Transverse colon (tissue), 4 donors: ENCODE measurements at places on chromosomes 5 and 9.

DNA sequence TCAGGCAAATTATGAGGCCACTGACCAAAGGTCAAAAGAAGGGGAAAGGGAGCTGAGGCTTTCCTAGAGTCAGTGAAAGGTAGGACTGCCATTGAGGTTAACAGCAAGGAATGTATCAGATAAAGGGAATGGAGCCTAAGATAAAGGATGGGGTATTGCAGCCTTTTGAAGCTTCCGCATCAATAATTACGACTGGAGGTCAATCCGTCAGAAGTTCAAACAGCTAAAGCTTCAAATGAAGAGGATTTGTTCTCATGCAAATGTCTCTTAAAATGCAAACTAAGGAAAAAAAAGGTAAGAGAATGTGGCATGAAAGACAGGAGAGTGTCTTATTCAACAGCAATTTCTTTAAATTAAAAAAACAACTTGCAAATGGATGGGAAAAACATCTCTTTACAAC, 341.1 kb upstream of the RGMB start:
- no peak for DNase-seq

DNA sequence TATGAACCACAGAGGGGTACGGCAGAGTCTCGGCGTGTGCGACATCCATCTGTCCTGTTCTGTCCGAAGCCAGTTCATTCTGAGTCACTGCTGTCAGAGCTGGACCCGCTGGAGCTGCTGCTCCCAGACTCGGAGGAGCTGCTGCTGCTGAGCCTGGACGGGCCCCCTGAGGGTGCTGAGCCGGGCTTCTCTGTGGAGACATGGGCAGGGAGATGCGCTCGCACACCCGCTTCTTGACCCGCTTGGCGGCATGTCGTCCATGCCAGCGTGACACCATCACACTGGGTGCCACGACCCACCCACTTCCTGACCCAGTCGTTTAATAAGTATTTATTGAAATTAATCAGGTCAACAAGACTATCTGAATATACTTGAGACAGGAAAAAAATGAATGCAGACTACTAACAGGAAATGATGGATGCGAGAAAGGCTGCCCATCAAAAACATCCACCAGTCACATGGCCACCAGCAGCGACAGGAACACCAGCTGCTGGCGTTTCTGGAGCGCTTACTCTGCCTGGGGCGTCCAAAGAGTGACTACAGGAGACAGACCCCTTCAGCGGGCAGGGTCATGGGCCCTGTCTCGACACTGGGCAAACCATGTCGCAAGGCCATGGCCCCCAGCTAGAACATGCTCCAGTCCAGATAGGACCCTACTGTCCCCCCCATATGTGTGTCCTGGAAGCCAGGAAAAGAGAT, 8.4 kb downstream of the BRD3OS start:
- DNase-seq: no peak

DNA sequence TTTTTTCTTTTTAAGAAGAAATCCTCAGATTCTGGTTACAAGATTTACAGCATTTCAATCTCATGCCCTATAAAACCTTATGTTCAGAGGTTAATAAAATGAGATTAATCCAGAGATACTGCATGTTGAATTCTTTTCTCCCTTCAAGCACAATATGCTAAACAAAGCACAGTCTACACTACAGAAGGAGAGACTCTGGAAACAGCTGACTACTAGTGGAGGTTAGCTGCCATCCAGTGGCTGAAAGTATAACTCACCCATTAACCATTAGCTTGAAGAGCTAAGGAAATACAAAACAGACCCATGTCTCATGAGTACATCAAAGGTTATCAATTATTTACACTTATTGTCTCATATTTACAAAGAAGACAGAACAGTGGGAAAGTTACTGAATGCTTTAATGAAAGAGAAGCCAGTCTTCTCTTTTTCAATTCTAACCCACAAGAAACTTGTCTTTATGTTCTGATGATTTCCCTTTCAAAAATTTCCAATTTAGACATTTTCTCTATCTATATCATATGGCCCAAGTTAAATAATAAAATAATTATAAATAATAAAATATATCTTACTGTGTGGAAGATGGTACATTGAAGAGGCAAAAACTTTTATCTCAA, 12.7 kb upstream of the DNAH5 start:
- DNase-seq: no peak

DNA sequence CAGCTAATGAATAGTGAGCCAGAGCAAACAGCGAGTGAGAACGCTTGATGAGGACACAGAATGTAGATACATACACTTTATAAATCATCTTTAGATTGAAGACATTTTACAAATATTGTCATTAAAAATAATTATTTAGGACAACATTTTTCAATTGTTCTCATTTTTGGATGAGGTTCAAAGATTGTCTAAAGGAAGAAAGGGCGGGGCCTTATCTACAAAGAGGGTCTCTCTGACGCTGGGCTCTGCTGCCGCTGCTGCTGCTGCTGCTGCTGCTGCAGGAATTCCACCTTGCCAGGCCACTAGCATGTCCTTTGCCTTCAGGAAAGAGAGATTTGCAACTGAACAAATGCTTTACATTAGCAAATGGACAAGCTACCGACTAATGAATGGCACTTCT, 220.7 kb upstream of the TMEM161B start:
- DNase-seq: no peak

- peak; percentile 55 for DNase-seq
Observed at GRCh38 chr9:74817281-74817810, 70.4 kb downstream of the TRPM6 start.

DNA sequence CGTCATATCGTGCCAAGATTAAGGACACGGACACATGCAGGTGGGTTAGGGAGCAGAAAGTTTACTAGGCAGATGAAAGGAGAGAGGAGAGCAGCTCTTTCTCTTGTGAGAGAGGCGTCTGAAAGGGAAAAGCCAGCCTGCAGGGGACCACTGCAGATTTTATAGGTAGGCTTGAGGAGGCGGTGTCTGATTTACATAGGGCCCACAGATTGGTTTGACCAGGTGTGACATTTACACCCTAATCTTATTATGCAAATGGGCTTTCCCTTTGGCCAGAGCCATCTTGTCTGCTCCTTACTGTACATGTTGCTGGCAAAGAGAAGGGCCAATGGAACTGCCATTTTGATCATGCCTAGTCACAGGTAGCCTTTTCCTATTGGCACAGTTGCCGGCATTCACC, 137.2 kb upstream of the TAF11L2 start:
- DNase-seq: no peak

GRCh38 chr9:37036776-37037502, 2.9 kb upstream of the PAX5 start:
- peak; percentile 65 for DNase-seq

DNA sequence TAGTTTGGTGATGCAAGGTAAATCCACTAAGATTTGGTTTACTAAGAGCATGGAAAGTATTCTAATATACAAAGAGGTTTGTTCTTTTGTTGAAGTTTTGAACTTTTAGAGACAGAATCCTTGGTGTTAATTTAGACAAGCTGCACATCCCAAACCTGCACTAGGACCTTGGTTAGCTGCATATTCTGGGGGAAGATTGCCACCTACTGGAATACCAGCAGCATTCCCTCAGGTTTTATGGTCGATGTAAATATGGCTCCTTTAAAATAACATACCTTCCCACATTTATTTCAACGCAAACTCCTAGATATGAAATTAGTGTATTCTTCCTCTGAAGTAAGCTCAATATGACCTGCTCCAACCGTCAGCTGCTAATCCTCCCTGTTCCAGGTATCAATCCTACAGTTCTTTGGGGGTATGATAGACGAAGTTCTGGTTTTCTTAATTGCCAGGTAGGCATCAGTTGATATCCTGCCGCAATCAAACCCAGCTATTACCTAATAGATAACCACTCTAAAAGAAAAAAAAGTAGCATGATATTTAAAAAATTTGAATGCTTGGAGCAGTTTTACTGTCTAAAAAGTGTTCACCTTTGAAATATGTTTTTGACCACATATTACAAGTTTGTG, 624.1 kb downstream of the ISL1 start:
- DNase-seq: no peak

DNA sequence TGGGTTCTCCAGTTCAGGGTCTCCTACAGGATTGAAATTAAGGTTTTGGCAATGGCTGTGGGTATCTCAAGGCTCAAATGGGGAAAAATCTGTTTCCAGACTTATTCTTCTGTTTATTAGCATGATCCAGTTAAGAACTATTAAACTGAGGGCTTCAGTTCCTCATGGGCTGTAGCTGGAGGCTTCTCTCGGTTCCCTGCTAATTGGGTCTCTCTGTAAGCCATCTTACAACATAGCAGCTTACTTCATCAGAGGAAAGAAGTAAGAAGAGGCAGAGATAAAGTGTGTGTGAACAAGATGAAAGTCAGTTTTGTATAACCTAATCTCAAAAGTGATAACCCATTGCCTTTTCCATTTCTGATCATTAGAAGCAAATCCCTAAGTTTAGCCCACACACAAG, 391.9 kb downstream of the PSAT1 start:
- DNase-seq: no peak

DNA sequence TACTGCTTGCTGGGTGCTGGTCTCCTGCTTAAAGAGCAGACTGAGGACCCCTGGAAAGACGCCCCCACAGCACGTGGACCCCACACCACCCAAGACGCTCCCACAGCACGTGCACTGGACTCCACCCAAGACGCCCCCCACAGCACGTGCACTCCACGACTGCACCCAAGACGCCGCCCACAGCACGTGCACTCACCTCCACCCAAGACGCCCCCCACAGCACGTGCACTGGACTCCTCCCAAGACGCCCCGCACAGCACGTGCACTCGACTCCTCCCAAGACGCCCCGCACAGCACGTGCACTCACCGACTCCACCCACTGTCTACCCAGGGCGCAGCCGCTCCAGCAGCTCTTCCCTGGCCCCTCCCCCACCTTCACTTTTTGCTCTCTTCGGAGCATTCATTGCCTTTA, 50.5 kb downstream of the EHMT1 start:
- DNase-seq: no peak

- no peak for DNase-seq
Observed at GRCh38 chr5:150675069-150675468, 14.0 kb downstream of the MYOZ3 start.

DNA sequence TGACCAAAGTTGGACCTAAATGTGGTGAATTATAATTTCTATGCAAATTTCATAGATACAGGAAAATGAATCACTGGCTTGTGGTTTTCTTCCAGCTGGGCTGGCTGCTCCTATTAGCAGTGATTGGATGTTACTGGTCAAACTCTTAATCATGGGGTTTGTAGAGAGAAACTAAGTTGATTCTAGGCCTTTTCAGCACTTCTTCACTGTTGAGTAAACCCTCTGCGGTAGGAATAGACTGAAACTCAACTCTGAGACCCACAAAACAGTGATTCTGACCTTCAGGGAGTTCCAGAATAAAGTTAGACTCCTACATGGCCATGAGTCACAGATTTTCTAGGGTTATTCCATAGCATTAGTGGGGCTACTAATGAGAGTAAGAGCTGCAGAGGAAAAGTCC, 47.9 kb upstream of the FKTN start:
- no peak for DNase-seq

DNA sequence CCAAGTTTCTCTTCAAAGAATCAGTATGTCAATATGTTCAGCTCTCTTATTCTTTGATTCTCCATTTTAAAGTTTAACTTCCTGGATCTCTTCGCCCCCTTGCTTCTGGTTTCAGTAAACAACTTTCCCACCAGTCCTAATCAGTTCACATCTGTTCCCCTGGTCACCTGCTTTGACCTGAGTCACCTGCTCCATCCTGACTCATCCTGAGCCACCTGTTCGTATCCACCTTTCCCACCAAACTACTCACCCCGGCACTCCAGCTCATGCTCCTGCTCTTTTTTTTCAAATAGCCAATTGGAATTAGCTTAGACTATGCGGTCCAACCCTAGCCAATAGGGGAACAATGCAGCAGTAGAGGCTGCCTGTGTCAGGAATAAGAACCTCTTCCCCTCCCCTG, 23.6 kb upstream of the CSF1R start:
- DNase-seq: no peak

GRCh38 chr5:44774279-44774880, 34.4 kb upstream of the MRPS30 start:
- DNase-seq: no peak

DNA sequence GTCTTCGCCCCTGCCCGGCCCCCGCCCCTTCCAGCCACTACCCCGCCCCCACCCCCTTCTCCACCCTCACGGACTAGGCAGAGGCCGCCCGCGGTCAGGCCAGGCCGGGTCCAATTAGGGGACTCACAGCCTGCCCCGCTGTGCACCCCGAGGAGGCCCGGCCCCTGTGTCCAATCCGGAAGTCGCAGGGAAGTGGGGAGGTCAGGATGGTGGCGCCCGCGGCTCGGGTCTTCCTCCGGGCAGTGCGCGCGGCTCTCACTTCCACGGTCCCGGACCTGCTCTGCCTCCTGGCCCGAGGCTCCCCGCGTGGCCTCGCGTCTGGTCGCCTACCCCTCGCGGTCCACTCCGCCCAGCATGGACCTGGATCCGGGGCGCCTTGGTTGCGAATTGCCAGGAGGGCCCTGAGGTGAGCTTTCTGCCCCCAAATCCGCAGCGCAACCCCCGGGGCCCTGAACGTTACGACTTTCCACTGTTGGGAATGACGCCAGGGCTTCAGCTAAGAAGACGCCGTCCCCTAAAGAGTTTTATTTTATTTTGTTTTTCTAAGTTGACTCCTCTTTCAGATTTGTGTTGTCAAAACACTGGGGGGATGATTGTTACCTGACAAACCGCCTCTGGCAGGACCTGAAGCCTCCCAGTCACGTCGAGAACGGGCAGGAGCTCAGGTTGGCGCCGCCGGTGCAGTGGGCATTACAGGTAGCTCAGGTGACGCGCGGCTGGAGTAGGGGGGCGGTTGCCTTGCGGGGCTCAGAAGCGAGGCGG, 763 bp upstream of the IRX2 start:
- DNase-seq: no peak

GRCh38 chr5:1292846-1293415, 1.9 kb downstream of the TERT start:
- DNase-seq: no peak

GRCh38 chr9:68949271-68950000, 64.5 kb downstream of the PRKACG start:
- DNase-seq: peak; percentile 34

DNA sequence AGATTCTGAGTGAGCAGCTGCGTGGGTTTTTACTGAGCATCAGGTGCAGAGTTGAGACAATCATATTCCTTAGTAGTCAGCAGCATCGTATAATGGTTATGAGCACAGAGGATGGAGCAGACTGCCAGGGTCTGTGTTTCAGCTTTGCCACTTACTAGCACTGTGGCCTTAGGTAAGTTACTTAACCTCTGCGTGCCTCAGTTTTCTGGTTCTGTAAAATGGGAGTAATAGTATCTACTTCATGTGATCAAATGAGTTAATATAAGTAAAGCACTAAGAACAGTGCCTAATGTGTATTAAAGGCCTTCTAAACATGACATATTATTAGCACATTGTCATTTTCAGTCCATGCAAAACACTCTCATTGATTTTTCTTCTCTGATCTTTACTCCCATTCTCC, 4.8 kb upstream of the BTF3 start:
- DNase-seq: no peak

- DNase-seq: no peak
Observed at GRCh38 chr9:117722108-117722761, 18.0 kb downstream of the TLR4 start.

DNA sequence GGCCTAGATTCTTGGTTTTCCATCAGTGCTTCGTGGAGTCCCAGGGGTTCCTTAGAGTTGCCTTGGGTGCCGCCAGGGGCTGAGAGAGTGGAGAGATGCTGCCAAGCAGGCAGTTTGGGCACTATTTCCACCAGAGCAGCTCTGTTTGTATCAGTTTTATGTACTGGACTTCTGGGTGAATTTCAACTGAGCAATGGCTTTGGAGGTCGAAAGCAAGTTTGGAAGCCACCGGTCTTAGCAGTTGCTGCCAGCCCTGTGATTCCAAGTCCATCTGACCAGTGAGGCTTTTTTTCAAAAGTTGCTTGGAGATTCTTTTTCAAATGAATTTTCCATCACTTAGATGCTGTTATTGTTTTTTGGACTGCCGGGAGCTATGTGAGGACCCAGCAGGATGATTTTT, 68.5 kb downstream of the ANGPTL2 start:
- DNase-seq: no peak

- DNase-seq: no peak
Observed at GRCh38 chr5:173327084-173327947, 898 bp downstream of the STC2 start.
